KBM-7 (cell line): ENCODE measurements at places on chromosomes 1 and 21.
A peak's percentile ranks its signal among the peaks of the same experiment; 100 is the strongest.

- peak; percentile 80 for DNase-seq
Measured at GRCh38 chr1:89799495-89799894, 21.3 kb upstream of the LRRC8D start.

DNA sequence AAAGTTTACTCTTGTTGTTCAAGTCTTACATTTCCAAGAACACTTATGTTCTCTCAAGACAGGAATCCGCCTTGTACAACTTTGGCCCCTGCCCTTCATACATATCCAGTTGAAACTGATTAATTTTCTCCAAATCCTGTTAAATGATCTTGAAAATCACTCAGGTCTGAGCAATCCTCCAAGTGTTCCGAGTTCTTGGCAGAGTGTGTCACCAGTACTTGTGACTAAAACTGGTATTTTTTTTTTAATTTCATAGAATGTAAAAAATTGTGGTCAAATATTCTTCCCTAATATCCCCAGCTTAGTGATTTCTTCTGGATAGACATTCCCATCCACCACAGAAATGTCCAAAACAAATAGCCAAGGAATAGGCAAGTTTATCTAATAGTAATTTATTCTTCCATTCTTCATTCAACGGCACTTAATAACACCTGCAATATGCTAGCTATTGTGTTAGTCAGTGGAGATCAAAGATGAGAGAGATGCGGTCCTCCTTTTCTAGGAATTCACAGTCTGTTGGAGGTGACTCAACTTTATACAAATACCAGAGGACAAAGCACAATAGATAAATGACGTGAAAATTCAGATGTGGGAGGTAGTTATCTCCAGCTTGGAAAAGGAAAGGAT, 71.4 kb downstream of the DIRAS3 start:
- DNase-seq, result no peak

DNA sequence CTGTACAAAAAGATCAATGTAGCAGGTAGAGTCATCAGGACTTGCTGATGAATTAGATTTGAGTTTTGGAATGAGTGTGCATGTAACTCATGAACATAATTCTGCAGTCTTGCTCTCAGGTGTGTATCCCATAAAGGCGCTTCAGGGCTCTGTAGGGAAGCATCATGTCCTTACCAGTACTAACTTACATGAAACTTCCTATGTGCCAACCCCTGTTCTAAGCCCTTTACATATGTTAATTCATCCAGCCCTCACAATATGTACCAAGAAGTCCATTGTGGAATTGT, 2.1 kb upstream of the FCRLB start:
- DNase-seq, result no peak

- peak; percentile 84 for DNase-seq
Measured at GRCh38 chr1:204520834-204521709, 4.9 kb downstream of the MDM4 start.

DNA sequence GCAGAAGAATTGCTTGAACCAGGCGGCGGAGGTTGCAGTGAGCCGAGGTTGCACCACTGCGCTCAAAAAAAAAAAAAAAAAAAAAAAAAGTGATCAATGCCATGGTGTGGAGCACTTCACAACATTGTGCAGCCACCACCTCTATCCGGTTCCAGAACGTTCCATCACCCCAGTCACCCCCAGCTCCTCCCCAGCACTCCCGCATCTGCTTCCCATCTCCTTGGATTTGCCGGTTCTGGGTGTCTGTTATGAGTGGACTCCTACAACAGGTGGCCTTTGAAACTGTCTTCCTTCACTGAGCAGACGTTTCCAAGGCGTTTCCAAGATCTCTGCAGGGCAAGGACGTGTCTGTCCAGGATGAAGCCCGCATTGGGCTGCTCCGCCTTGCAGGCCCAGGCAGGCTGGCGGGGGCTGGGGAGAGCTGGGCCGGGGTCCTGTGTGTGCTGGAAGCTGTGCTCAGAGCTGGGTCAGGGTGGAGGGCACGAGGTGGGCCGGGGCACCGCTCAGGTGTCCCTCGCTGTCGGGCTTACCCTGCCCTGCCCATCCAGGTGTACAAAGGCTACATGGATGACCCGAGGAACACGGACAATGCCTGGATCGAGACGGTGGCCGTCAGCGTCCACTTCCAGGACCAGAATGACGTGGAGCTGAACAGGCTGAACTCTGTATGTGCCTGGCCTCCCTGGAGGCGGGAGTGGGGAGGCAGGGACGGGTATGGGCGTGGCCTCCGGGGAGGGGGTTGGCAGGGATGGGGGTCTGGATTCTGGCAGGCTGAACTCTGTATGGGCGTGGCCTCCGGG, 14.9 kb upstream of the LRRC3 start:
- DNase-seq, result no peak

GRCh38 chr1:194073833-194074232, 887.4 kb upstream of the B3GALT2 start:
- no peak for DNase-seq

DNA sequence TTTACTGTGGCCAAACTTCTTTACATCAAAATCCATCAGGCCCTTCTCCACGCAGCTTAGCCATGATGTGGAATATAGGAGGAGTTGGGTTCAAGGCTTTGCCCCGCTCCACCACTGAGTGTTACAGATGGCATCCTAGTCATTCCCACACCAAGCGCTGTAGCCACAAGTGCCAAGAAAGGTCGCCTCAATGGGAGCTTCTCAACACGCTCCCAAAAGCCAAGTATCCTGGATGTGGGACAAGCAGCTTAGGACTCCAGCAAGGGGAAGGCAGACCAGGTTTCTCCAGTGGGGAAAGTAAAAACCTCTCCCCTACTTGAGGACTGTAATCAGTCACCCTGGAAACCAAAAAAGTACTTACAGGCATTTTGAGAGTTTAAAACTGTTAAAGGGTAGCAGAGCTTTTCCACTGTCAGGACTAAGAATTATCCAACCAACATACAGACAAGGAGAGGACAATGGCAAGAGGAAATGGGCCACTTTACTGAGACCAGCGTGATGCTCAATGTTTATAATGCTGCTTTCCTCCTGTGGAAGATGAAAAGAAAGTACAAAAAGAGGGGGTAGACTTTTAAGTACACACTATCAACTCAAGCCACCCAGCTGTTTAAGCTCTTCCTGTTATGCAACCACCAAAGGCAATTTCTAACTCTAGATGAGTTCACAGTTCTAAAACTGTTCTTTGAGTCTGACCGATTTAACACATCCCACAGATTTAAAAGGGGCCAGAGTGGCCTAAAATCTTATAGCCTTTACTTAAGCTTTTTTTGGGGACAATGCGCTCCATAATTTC, 120.7 kb upstream of the KRTAP19-8 start:
- DNase-seq, result peak; percentile 5

DNA sequence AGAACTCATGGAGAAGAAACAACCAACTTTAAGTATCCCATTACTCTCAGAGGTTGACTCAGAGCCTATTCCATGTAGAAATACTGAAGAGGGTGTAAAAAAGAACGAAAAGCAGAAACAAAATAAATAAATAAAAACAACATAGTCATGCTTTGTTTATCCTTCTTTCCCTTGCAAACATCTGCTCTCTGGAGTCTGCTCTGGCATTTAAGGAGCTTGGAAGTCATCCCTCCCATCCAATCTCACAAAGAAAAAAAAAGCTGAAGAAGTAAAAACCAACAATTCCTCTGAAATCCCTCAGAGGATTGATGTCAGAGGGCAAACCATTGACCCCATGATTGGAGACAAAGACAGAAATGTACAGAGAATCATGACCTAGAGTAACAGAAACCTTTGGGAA, 302.6 kb upstream of the GREM2 start:
- no peak for DNase-seq

- no peak for DNase-seq
Measured at GRCh38 chr1:55833529-55834091, 618.4 kb upstream of the USP24 start.
